ENCODE measurements at places on chromosomes 7 and 10.

- DNase-seq: no peak
Observed at GRCh38 chr7:29234438-29234837, 39.9 kb downstream of the CHN2 start.

DNA sequence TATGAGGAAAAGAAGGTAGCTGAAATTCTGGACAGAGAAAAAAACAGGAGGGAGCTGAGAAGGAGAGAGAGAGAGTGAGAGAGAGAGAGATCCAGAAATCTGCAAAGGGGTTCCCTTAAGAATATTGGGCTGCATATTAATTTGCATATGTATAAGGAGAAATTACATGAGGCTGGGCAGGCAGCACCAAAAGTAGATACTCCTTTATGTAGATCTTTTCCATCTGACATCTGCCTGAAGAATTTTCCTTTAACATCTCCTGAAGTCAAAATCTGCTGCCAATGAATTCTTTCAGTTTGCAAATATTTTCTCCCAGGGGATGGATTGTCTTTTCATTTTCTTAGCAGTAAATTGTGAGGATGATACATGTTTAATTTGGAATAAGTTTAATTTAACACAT is 1365.3 kb downstream of the GATA3 start:
- no peak for DNase-seq

GRCh38 chr10:97701438-97702069 is 12.0 kb upstream of the MARVELD1 start:
- DNase-seq: peak; percentile 60

DNA sequence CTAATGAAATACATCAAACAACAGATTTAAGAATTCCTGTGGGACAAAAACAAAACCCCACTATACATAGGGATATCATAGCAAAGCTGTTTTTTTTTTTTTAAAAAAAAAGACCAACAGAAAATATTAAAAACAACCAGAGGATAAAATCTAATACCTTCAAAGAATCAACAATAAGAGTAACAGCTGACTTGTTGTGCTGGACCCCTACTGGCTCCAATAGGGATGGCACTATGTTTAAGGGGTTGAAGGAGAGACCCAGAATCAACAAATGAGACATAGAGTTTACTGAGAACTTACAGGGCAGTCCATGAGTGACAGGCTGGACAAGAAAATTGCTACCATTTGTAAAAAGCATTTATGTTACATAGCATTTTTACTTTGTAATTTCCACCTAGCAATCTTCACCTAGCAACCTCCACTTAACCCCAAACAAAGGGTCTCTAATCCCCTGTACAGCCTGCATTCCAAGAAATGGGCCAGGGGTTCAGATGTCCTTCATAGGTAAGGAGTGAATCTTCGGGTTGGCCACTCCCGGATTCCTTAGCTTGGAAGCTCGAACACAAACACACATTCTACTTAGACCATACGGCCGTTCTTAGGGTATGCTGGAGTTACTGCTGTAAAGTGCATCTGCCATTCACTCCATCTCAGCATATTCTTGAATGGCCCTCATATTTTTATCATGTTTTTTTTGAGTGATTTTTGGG is 25.8 kb downstream of the ASZ1 start:
- no peak for DNase-seq

GRCh38 chr7:139451638-139452037 is 31.8 kb downstream of the KLRG2 start:
- DNase-seq: no peak

GRCh38 chr7:12692479-12693259 is 5.2 kb downstream of the ARL4A start:
- no peak for DNase-seq

GRCh38 chr7:22318376-22318775 is 38.6 kb downstream of the RAPGEF5 start:
- no peak for DNase-seq

DNA sequence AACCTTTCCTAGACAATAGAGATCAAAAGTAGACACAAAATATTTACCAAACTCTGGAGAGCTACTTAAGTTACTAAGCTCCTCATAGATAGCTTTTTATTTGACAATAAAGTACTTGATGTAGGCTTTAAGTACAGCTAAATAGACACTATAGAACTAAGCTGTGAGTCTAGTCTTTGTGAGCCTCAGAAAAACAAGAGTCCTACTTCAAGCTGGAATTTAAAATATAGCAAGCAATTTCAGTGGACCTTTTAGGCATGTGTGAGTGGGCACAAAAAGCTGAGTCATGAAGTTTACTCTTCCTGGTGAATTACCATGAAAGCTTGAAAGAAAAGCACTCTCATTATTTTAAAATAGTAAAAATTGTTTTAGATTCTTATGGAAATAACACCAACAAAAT is 76.1 kb downstream of the ADD3 start:
- DNase-seq: no peak

- DNase-seq: peak; percentile 79
Observed at GRCh38 chr7:140625908-140626868, 14.4 kb downstream of the DENND2A start.

GRCh38 chr10:57506414-57507094 is 761.1 kb downstream of the IPMK start:
- DNase-seq: no peak

GRCh38 chr10:14571866-14572507 is 202.7 kb downstream of the FAM107B start:
- no peak for DNase-seq

DNA sequence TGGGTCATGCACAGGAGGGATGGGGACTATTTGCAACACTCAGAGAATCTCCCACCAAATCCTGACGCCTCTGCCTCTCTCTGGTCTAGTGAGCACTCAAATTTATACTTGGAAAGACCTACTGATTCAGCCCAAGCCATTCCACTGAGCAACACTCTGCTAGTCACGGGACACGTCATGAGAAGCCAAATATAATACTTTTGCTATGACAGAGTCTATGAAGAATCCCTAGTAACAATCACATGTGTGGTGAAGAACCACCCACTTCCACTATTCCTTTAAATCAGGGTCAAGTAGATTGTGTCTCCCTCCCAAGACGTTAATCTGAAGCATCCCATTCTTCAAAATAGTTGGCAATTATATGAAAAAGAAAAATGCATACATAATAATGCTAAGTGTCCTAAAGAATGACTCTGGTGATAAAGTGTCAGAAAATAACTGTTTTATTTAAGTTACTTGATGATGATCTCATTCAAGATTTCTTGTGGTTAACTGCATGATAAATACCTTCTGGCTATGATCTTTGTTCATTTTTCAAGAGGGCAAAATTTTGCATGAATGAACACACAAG is 28.5 kb downstream of the CHCHD3 start:
- DNase-seq: no peak

GRCh38 chr7:12569673-12570072 is 847 bp upstream of the SCIN start:
- no peak for DNase-seq

DNA sequence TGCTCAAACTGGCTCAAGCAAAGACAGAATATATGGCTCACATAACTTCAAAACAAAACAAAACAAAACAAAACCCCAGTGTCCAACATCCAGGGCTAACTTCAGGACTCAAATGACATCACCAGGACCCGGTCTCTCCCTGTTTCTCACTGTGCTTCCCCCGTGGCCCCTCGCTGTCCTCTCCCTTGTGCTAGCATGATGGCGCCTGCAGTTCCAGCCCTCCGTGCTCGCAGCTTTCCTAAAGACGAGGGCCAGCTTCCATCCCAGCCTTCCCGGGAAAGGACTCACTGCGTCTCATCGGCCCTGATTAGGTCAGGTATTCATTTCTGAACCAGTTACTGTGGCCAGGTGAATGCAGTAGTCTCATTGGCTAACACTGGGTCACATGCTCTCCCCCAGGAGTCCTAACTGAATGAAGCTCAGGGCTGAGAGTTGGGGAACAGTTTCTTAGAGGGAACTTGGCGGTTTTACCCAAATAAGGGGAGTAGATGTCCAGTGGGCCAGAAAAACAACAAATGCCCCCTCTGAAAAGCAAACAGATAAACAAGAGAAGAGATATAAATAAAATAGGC is 33.0 kb upstream of the CTBP2 start:
- DNase-seq: no peak

DNA sequence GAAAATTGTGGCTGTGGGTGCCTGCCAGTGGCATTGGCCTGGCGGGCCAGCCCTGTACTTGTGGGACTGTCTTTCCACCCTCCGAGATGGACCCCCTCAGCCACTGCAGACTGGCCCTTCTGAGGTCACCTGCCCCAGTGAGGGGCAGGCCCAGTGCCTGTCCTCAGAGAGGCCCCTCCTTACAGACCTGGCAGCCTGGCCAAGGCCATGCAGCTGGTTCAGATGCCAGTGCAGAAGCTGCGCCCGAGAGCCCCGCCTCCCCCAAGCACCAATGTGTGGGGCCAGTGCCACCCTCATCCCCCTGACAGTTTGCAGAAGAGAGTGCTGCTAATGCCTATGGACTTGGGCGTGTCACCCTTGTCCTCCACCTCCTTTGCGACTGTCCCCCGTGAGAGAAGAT is 10.0 kb downstream of the ZNF316 start:
- no peak for DNase-seq

DNA sequence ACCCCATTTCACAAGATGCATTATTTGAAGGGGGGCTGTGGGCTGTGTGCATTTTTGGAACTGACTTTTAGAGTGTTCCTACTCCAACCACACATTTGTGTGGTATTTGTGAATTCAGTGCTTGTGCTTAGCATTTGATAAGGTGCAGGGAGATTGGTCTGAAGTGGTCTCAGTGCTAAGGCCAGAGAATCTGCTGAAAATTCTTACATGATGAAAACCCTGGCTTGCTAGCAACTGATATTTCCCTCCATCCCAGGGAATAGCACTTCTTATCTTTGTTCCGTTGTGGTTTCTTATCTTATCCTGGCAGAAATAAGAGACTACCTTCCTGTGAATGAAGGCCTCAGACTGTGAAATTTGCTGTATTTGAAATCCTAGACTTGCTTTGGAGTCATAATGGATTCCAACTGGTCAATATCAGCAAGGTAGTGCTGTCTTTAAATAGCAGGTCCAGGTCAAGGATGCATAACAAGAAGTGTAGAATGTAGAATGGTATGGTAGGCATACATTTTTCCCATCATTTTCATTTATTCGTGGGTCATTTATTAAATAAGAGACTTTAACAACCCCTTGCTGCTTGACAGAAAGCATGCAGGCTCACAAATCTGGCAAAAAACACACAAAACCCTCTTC is 986.9 kb downstream of the REEP3 start:
- DNase-seq: no peak

GRCh38 chr10:110326351-110327032 is 21.8 kb upstream of the SMNDC1 start:
- no peak for DNase-seq

DNA sequence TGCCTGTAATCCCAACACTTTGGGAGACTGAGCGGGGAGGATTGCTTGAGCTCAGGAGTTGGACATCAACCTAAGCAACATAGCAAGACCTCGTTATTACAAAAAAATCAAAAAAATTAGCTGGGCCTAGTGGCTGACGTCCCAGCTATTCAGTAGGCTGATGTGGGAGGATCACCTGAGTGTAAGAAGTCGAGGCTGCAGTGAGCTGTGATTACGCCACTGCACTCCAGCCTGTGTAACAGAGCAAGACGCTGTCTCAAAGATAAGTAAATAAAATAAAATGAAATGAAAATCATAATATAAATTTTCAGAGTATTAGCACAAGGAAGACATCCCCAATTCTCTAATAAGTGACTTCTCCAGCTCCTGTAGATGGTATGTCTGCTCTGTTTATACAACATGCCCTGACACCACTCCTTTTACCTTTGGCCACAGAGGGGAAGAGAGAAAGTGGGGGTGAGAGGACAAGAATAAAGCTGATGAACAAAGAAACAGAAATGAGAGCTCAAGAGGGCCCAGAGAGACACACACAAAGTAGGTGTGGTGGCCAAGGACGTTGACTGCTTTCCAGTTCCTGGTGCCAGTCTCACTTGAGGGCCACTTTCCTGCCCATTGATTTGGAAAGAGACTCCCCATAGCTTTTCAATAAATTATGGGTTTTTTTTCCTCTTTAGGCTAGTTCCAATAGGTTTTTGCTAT is 62.9 kb downstream of the PTTG1IP2 start:
- DNase-seq: no peak

DNA sequence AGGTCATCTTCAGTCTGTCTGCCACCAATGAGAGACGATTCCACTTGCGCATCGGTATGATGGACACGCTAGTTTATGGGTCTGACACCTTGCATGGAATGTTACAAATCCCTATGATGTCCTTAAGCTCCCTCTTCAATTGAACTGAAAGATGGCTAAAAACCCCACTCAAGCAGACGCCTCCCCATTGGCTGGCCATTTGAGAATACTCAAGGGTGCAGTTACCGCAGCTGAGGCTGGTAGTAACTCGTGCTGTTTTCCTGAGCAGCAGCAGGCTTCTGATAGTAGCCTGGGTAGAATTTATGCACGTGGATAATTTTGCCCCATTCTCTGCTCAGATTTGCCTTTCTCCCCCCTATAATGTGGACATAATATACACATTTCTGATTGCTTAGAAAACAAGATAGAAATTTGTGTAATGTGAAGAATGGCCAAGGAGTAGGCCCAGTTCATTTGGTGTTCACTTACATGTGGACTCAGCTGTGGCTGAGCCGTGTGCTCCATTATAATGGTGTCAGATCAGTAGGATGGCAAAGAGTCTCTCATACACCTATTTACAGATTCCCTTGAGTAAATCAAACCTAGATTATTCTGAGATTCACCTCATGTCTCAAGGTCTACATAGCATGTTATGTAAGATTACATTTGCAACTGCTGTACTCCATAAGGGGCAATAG is 142.8 kb downstream of the HIBADH start:
- no peak for DNase-seq

DNA sequence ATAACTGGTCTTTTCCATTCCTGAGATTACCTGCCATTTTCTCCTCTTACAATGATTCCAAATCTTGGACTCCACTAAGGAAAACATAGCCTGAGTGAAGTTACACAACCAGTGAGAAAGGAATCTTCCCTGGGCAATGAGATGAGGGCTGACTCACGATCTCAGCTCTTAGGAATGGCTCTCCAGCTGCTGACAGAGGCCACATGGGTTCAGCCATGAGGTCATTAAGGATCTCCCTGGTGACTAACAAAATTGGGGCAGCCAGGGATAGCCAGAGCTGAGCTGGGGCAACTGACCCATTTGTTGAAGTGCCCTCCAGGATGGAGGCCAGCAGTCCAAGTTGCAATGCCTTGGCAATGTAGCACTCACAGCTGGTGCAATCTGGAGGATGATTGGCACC is 78.7 kb upstream of the MKLN1 start:
- DNase-seq: no peak

GRCh38 chr10:19922236-19922963 is 106.2 kb downstream of the PLXDC2 start:
- no peak for DNase-seq

DNA sequence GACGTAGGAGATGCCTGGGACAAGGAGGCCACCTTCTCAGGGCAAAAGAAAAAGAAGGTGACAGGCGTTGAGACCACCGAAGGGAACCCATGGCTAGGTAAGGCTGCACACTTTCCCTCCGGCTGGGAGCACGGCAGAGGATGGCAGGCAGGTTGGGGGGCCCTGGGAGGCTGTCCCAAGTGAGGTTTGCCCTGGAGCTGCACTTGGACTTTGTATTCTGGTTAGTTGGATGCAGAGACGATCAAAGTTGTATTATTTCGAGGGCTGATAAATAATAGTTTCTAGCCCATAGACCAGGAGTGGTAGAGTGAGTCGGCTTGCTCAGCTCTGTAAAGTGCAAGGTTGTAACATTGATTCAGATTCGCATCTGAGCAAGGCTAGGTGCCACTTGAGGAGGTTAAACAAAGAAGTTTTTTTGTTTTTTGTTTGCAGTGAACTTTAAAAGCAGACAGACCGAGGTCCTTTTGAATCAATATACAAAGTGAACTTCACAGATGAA is 608 bp downstream of the ENTPD7 start:
- no peak for DNase-seq
